ENCODE measurements at places on chromosomes 7 and 10.

DNA sequence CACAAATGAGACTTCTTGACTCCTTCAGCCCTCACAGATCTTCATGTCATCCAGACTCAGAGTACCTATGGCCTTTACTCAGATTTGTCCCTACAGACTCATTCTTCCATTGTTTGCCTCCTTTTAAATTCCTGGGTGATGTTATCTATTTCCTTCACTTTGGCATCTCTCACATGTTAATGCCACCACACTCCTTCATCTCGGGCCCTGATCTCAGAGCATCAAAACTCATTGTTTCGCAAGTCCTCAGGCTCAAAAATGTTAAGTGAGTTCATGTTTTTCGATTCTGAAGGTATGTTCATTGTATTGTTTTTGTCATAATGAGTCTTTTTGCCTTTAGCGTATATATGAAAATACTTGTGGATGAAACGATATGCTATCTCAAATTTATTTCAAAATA, 62.3 kb upstream of the AHR start:
- peak; percentile 56 for DNase-seq

DNA sequence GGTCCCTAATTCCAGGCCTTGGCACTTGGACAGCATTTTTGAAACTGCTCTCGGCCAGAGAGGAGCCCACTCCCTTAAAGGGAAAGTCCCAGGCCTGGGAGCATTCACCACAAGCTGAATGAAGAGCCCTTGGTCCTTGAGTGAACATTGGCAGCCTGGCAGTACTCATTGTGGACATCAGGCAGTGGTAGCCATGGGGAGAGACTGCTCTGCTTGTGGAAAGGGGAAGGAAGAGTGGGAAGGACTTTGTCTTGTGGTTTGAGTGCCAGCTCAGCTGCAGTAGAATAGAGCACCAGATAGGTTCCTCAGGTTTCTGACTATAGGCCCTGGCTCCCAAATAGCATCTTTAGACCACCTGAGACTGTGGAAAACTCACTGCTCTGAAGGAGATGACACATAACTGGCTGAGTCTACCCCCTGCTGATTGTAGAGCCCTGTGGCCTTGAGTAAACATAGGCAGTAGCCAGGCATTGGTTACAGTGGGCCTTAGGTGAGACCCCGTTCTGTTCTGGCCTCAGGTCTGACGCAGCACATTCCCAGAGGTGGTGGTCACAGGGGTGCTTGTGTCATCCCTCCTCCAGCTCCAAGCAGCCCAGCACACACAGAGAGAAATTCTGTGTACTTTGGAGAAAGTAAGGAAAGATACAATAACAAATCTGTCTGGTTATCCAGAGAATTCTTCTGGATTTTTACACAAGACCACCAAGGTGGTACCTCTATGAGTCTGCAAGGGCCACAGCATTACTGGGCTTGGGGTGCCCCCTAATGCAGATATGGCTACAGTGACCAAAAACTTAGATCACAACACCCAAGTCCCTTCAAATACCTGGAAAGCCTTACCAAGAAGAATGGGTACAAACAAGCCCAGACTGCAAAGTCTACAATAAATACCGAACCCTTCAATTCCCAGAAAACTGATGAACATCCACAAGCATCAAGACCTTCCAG, 153.8 kb downstream of the GNAI1 start:
- no peak for DNase-seq

DNA sequence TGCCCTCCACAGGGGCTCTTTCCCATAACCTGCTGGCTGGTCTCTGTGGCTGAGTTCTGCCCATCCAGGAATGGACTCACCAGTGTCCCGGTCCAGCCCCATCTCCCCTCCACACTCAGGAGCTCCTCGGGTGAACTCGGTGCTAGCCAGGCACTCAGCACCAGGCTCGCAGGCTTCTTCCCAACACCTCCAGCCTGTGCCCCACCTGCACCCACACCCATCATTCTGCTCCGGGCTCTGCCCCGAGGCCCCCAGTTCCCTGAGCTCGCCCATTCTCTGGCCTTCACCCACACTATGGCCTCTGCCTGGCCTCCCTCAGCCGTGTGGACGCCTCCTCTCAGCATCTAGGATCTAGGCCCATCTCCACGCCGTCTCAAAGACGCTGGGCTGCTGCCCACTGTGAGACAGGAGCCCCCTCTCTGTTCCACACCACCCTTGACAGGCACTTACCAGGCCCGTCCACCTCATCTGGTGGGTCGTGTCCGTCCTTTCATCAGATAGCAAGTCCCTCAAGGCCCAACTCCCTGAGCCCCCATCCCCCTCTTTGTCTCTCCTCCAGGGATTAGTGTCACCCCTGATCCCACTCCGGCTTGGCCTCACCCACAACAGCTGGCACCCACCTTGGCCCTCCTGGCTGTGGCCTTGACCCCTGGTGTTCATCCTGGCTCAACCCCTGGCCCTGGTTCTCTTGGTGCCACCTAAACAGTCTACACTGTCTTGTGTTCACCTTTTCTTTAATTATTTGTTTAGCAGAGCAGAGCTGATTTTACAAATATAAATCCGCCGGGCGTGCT, 76.0 kb upstream of the FAM20C start:
- DNase-seq, result no peak

DNA sequence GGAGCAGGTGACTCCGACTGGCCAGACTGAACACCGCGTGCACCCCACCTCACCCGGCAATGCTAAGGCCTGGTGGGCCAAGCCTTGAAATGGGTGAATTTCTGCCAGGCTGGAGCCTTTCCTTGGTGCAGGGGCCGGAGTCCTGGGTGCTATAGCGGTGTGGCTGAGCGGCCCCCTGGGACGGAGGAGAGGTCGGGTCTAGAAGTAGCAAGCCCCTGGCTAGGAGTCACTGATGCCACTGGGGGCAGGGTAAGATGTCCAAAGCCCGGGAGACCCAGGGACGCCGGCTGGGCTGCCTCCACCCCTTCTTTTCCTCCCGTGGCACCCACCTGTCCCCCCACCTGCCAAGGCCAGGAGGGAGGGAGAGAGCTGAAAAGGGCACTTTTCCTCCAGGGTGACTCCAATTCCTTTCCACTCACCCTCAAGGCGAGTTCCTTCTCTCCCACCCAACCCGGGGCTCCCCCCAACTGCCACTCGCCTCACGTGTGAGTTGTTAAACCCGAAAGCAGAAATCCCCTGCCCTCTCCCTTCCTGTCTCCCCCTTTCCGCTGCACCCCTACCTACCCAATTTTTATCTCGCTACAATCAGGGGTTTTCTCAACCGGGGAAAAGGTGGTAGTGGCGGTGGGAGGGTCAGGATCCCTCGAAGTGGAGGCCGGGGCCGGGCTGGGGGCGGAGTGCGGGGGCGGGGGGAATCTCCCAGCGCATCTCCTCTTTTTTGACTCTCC, 6.0 kb upstream of the GATA3 start:
- no peak for DNase-seq

DNA sequence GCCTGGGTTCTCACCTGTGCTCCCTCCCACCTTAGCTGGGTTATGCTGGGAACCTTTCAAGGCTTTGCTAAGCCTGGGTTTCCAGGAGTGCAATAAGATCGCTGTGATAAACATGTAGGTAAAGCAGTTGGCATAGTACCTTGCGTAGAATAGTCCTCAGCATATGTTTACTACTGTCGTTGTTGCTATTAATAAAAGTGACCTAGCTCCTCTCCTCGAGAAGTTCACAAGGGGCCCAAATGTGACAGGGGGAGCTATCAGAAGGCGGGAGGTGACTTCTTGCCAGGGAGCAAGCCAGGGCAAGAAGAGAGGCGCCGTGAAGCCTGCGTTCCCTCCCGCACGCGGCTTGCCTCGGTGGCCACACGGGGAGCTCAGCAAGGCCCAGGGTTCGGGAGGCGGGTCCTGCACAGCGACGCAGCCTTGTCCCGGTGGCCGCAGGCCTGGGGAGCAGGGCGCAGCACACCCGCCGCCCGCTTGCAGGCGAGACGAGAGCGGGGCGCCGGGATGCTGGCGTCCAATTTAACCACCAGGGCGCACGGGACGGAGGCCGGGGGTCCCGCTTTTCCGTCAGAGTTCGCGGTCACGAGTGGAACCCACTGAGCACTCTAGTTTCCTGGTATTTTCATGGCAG, 106.2 kb downstream of the SNX10 start:
- DNase-seq, result no peak

DNA sequence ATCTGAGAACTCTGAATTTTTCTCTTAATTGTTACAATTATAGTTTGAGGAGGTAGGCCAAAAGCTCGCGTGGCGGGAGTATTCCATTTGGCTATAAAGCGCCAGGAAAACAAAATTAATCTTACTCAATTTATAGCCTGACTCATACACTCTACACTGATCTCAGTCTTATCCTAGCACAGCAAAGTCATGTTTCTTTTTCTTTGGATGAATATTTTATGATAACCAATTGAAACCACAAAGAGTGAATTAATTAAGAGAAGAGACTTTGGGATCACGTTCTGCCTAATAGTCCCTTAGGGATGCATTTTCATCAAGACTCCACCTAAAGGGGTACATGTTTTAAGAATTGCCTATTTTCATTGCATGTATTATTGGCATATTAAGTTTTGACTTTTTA, 420.8 kb downstream of the HGF start:
- DNase-seq, result no peak

DNA sequence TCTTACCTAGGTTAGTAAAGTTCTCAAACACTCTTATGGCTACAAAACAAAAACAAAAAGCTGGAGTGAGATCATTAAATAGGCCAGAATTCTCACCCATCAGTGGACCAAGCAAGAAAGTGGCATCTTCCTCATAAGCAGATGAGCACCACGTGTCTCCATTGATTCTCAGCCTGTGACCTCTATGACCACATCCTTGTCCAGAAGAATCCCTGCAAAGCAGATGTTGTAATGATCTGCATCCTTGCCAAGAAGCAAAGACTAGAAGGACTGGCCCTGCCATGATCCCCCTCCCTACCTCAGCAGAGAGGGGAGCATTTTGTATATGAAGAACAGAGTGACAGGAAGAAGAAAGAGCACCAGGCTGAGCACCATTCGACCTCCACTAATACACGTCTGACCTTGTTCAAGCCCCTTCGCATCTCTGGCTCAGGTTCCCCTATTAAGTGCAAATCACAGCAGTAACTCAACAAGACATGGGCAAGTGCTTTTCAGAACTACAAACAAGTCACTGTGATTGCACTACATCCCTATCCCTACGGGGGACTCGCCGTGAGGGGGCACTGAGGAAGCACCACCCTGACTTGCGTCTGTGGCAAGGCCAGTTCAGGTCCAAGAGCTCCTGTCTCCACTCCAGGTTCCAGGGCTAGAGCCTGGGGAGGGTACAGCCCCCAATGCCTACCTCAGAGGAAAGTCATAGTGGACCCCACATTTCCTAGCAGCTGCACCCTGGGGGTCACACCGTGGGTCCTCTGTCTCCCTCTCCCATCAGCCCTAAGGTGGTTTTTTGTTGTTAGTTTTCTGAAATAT, 22.2 kb upstream of the RASSF4 start:
- DNase-seq, result no peak
